Ovary (tissue), 10 donors: ENCODE measurements at places on chromosomes 3 and 15. TPM values are rescaled to one million over a fixed set of nuclear protein-coding genes. Genes with fewer than 3 reads are reported as not detected.
A peak's percentile ranks its signal among the peaks of the same experiment; 100 is the strongest.

DNA sequence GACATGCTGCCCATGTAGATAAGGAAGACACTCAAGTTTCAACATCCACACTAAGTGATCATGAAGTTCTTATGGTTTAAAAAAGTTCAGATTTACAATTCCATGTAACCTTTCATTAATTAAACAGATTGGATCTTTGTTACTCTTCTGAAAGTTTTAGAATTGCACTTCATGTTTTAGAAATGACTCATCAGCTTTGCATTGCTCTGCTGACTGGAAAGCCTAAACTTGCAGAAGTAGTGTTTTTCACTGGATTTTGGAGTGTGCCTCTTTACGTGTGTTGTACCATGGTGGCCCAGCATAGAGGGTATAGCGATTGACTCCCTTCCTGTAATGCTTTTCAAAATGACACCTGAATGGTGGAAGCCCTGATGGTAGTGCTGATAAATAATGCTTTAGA, 157.9 kb downstream of the BBX start:
- DNase-seq = no peak

- no peak for DNase-seq
Measured at GRCh38 chr3:136750209-136750896, 1.8 kb downstream of the STAG1 start.

- no peak for DNase-seq
Measured at GRCh38 chr3:170802164-170803151, 67.5 kb downstream of the RPL22L1 start.

DNA sequence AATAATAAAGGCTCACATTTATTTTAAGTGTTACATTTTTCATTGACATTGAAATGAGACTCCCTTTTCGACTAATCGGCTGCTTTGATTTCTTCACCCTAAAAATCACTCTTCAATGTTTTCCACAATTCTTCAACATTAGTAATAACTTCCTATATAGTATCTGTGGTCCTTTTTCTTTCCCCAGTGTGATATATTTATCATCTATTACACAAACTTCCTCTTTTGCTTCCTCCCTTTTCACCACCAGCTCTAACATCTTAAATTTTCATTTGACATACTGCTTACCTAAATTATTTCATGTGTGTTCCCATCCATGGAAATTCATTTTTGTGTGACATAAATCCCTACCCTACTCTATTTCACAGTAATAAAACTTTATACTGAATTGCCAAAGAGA, 244.4 kb downstream of the TIGIT start:
- no peak for DNase-seq

DNA sequence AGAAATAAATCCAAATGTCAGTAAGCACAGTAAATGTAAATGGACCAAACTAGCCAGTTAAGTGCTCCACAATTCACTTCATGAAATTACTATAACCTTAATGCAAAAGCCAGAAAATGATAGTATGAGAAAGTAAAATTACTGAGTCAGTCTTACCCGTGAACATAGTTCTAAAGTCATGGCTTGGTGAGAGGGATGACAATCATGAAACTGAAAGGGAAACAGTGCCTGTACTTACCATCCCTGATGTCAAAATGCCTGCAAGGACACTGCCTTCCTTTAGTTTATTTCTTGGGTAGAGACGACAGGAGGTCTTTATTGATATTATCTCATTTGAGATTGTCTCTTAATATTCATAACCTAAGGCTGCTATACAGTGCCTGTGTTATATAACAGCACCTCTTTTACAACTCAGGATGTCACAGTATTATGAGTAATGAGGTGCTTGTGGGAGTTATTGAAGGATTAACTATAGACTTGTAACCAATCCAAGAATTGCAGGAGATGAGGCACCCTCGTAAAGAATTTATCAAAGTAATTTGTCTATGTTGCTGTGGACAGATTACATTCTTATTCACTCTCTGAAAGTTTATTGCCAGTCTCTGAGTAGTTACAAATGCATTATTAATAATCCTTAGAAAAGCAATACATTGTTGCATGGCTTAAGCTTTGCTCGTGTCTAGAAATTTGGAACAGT, 142.9 kb upstream of the BFSP2 start:
- no peak for DNase-seq

DNA sequence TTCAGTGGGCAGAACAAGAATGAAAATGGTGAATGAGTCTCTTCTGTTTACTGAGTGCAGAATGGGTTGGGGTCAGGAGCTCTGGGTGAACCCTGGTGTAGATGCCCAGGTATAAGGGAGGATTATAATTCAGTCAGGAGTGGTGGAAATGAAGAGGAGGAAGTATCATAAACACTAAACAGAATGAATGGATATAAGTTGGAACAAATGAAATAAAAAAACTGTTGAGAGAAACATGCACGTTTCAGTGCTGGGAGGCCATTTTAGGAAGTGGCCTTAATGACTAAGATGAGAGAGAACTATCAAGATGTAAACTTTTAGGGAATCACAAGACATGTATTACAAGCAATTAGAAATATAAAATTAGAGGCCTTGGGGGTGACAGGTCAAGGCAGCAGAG, 32.8 kb upstream of the LEKR1 start:
- no peak for DNase-seq

- DNase-seq = no peak
Measured at GRCh38 chr3:111802163-111802625, 56.9 kb upstream of the PHLDB2 start.

DNA sequence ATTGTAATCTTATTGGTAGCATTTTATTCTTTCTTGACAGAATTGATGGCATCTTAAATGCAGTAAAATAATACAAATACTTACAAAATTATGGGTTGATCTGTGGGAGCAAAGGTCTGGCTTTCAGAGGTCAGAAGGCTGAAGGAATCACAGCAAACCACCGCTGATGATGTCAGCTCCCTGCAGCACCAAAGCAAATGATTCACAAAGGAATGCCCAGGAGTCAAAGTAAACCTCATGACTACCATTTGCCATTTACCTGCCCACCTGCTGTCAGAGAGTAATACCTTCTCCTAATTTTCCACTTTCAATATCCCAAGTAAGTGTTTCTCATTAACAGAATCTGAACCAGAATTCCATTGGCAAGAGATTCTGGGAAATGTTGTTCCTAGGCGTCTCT, 46.1 kb downstream of the CPA3 start:
- no peak for DNase-seq

- DNase-seq = no peak
Measured at GRCh38 chr15:33526532-33526931, 215.8 kb downstream of the RYR3 start.

- no peak for DNase-seq
Measured at GRCh38 chr3:144058713-144059112, 87.1 kb downstream of the DIPK2A start.

GRCh38 chr3:149152420-149152819, 23.0 kb downstream of the HPS3 start:
- no peak for DNase-seq

DNA sequence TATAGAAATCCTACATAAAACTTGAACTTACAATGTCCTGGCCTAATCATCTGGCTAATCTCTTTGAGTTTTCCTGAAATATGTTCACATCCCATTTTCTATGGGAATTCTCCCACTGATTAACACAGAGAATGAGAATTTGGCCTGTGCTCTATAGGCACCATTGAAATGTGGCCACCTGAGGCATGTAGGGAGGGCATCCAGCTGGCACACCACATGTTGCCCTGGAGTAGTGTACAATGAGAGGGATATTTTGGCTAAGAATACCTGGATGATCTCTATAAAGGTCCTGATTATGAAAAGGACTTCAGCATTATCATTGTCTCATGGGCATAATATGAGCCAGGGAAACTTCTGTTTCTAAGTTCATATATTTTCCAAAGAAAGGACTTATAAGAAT, 324.0 kb downstream of the ZBTB20 start:
- DNase-seq = no peak

GRCh38 chr3:124142389-124142970, 150.6 kb upstream of the ROPN1 start:
- DNase-seq = no peak

DNA sequence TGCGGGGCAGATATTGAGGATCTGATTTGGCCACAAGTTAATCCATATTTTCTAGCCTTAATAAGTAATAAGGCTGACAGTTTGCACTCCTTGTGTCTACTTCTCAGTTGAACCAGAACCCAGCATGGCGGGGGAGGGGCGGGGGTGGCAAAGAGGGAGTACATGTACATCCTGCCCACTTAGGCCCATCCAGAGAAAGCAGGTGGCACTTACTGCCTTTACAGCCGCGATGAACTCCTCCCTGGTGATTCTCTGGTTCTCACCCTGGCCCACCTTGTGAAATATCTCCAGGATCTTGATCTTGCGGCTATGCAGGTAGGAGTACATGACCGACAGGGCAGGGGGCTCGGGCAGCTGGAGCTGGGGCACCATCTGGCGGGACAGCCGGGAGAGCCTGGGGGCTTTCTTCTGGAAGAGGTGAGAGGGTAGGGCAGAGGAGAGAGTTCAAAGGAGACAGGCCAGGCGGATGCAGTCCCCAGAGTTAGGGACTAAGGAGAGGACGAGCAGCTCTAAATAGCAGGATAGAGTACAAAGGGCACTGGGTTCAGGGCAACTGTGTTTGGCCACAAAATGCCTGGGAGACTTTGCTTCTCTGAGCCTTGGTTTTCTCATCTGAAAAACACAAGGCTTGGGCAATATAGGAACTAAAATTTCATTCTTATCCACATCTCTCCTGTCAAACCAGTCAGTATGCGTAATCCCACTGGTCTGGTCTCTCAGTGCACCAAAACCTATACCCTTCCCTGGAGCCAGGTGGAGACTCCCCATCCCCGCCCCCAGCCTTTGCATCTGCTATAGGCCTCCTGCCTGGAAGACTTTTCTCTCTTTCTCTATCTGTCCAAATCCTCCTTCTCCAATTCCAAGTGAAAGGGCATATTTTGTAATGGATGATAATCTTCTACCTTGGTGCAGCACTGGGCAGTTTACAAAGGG, 10.1 kb downstream of the EFCAB12 start:
- DNase-seq = no peak

DNA sequence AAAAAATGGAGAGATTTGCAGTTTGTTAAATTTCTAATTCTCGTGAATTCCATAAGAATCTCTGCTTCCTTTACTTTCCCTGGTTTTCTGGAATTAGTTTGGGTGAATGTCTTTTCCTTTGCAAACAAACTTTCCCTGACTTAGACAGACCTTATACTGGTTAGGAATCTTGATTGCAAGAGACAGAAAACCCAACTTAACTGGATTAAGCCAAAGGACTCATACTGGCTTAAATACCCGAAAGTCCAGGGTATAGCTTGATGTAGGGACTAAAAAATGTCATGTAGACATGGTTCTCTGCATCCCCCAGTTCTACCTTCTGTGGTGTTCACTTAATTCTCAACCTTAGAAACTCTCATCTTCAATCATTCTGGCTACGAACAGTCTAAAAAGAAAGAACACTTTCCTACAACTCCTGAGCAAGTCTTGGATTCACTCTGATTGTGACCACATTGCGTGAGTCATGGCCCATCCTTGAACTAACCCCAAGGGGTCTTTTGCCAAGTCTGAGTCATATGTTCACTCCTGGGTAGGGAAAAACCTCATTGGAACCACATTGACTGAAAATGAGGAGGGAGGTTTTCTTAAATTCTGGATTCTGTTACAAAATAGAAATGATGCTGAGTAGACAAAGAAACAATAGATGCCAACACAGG, 136.0 kb upstream of the DAZL start:
- no peak for DNase-seq

GRCh38 chr3:102722317-102722716, 287.5 kb downstream of the ZPLD1 start:
- DNase-seq = no peak

DNA sequence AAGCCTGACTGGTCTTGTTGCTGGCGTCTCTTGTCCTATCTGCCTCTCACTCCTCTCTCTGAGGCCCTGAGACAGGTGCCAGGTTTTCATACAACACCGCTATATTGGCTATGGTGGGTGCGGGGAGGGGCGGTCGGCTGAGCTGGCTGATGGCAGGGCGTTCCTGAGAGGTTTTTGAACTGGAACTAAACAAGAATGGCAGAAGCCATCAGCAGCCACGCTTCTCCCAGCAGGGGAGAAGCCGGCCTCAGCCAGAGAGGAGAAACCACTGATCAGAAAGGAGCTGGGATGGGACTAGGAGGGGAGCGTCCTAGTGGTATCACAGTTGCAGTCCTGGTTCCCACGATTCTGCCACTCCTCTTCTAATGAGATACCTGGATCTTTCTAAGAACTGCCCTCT, 89.9 kb upstream of the PRR23E start:
- DNase-seq = no peak

GRCh38 chr3:183158551-183159006, 4.0 kb downstream of the LAMP3 start:
- DNase-seq = no peak

GRCh38 chr3:11407644-11408043, 135.4 kb downstream of the ATG7 start:
- DNase-seq = no peak

- DNase-seq = no peak
Measured at GRCh38 chr3:145055375-145056076, 1083.9 kb downstream of the DIPK2A start.

- no peak for DNase-seq
Measured at GRCh38 chr15:70502529-70502928, 260.8 kb downstream of the UACA start.

- DNase-seq = no peak
Measured at GRCh38 chr3:109563149-109563548, 225.8 kb upstream of the DPPA4 start.

DNA sequence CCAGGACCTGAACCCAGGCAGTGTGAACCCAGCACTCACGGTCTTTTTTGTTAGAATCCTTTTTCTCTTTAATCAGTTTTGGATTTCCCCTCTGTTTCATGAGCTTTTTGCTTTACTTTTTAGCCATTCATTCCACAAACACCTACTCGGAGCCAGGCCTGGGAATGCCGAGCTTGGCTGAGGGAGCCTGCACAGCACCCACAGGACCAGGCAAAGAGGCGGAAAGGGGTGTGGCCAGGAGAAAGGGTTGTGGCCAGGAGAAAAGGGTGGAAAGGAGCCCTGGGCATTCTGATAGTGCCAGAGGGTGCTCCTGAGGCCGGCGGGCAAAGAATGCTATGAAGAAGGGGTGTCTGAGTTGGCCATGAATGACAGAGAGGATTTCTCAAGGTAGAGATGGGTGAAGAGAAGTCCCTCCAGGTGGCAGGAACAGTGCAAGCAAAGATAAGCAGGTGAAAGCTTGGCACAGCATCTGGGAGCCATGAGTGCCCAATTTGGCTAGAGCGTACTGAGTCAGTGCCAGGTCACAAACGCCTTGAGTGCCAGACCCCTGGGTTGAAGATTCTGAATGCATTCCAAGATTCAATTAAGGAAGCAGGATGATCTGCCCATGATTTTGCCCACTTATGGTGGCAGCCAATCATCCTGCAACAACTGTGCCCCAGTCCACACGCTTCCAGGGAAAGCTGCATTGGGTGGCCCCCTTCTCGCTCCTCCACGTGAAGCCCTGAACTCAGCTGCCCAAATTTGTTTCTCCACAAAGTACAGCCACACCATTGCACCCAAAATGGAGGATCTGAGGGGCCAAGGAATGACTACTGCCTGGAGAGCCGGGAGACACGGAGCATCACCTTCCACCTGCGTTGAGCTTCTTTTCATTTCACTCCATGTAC, 157.2 kb downstream of the XXYLT1 start:
- DNase-seq = no peak

GRCh38 chr15:58545307-58546065, 113.7 kb downstream of the LIPC start:
- DNase-seq = no peak

GRCh38 chr15:40511472-40512133, 40.8 kb downstream of the CHST14 start:
- peak; percentile 96 for DNase-seq

Gene IGSF11
- 8.9 TPM for polyA plus RNA-seq

Gene CACNA2D3
- 4.7 TPM for polyA plus RNA-seq

Gene CEP19
- 4.8 TPM for polyA plus RNA-seq

Gene USP50
- not detected for polyA plus RNA-seq

Gene FOXL2NB
- 36.7 TPM for polyA plus RNA-seq

Gene GOLGA8N
- 7.2 TPM for polyA plus RNA-seq

Gene CAND2
- polyA plus RNA-seq = 3.5 TPM

Gene EIF5A2
- 8.4 TPM for polyA plus RNA-seq

Gene SMC4
- polyA plus RNA-seq = 8.9 TPM

Gene TIMP4
- polyA plus RNA-seq = 5.8 TPM
